ENCODE measurements at places on chromosomes 12 and 14.

DNA sequence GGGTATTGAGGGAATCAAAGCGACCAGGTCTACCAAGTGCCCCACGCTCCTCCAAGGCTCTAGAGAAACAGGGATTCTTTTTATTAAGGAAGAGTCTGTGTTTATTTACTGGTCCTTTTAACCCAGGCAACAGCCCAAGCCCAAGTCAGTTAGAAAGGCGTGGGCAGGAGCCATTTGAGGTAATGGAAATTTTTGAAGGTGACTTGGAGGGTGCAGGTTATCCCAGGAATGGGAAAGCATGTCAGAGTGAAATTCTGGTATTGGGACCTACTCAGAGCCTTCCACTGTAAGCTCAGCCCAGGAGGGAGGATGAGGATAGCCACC lies 2.9 kb downstream of the SLC6A12 start:
- DNase-seq = no peak

DNA sequence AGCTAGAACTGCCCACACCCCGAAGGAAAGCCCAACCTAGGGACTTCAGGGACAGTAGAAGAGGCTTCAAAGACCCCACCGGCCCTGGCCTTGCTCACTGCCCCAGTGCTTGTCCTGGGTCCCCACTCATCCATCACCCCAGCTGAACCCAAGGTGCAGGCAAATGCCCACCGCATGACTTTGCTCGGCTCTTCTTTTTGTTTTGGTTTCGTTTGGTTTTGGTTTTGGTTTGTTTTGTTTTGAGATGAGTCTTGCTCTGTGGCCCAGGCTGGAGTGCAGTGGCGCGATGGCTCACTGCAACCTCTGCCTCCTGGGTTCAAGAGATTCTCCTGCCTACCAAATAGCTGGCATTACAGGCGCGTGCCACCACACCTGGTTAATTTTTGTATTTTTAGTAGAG lies 9.0 kb downstream of the CCDC85C start:
- DNase-seq = no peak

DNA sequence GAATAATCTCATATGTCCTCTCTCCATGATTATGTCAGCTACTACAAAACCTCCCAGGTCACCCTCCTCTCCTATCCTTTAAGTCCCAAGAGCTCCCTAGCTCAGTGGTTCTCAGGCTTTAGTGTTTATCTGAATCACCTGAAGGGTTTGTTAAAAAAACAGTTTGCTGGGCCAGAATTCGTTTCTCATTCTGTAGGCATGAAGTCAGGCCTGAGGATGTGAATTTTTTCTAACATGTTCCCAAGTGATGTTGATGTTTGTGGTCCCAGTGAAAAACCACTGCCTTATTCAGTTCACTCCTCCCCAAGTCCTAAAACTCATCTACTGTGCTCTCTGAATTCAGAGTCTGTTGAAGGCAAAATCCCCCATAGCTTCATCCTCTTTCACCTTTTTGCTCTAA lies 241.4 kb downstream of the ETNK1 start:
- no peak for DNase-seq

- no peak for DNase-seq
These were observed 3.8 kb upstream of the SDSL start for GRCh38 chr12:113418213-113418879.

- no peak for DNase-seq
These were observed 65.0 kb upstream of the AMN start for GRCh38 chr14:102857444-102857843.

- no peak for DNase-seq
These were observed 116.1 kb upstream of the ATF7IP start for GRCh38 chr12:14249368-14249767.

DNA sequence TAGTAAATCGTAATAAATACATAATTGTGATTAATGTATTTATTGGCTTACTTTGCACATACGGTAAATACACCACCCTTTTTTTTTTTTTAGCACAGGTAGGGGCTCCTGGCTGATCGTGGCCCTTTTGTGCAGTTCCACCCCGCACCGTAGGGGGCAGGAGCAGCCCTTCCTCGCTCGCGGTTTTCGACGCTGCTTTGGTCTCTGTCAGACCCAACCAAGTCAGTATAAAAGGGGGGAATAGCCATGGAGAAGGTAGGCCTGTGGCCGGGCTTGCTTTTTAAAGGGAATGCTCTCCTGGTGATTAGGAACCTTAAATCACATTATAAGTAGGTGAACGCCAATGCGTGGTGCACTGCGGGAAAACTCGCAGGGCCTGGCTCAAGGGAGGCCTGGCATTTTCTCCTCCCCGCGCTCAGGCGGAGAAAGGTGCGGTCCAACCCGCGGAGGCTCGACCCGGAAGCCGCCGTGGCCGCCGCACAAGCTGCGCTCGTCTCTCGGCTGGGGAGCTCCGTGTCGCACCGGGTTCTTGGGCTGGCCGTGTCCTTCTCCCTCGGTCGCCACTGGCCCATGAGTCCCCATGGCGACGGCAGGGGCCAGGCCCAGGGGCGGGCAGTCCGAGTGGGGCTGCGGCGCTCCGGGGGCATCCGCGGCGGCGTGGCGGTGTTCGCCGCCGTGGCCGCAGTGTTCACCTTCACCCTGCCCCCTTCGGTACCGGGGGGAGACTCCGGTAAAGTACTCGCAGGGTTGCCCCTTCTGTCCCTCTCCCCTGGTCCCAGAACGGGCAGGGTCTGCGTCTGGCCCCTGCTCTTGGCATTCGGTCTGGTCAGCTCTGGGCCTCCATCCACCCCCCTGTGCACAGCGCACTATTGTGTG lies at the start of gene TMEM260:
Gene TMEM260 (plus strand): TSS at position 454 of the 876 bp plus-strand sequence. CDS start 117 bp downstream, at position 571.
- peak; percentile 94 for DNase-seq
